ENCODE measurements at places on chromosomes 2 and 18.

DNA sequence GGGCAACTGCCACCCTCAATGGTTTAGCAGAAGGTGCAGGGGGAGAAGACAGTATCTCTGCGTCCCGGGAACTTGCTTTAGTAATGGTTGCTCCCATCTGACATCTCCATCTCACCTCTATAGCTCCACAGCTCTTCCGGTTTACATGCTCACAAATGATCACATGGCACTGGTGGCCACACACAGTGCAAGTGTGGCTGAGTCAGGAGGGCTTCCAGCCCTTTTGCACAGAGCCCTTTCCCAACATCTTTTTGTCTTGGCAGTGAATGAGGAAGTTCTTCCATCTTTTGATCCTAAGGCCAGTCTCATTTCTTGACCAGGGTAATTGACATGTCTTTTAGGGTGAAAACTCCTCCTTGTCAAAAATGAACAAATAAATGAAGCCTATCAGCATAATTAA is 347.7 kb downstream of the LPIN1 start:
- DNase-seq = no peak

GRCh38 chr2:146853741-146854444 is 990.9 kb upstream of the ACVR2A start:
- DNase-seq = no peak

DNA sequence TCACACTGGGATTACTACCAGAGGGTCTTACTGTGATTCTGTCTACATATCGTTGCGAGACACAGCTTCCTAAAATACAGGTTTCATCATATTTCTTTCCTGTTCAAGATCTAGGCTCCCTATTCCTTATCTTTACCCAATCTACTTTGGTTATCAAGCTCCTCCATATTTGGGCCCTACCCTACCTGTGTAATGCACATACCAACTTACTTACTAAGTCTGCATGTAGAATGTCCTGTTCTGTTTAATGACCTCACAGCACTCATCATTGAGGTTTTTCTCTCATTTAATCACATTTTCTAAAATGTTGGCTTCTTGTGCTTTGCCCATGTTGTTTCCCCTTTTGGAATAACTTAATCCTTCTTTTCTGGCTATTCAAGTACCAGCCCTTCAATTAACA is 551.1 kb downstream of the ZEB2 start:
- no peak for DNase-seq

- no peak for DNase-seq
Observed at GRCh38 chr2:608297-608696, 68.9 kb downstream of the TMEM18 start.

DNA sequence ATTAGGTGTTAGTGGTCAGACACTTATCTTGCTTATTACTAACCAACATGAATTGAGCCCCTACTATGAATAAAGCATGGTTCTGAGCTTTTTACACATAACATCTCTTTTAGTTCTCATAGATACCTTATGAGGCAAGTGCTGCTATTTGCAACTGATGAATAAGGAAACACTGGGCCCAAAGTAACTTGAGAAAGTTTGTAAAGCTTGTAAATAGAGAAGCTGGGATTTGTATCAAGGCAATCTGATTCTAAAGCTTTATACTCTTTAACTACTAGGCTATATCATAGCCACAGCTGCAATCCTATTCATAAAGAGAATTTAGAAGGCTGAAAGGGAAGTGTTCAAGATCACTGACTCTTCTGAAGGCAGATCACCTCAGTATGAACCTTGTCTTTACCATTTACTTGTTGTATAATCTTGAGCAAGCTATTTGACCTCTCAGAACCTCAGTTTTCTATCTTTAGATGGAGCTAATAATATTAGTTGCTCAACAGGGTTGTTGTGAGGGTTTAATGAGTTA is 60.4 kb downstream of the ABCB11 start:
- no peak for DNase-seq

All from fibroblast of skin of left biceps (primary cell).